H1 (cell line): ENCODE measurements at places on chromosomes 5 and 9.
A peak's percentile ranks its signal among the peaks of the same experiment; 100 is the strongest.

DNA sequence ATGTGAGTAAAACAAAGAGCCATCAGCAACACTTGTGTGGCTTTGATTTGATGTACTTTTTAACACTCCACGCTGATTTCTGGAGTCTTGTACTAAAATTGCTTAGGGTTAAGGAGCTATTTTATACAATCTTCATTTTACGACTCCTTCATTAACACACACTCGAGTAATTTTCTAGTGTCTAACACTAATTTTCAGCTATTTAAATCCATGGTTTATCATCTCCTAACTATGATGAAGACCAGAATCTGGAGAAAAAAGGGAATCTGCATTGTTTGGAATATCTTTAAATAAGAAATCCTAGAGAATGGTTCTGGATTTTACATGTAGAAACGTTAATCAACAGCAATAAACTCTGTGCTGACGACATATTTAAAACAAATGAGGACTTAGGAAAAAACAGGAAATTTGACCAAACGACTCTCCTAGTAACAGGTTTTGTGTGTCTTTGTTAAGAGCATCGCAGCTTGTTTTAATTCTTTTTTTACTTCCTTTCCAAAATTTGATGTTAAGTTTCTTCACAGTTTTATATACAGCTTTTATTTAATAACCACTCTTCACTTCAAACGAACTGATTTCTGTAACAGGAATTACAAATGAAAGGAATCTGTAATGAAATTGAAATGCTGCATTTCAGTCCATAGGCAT lies 138.5 kb downstream of the AOPEP start:
- no peak overlapping the region for H3K4me3 ChIP-seq
- H3K27ac ChIP-seq = no peak overlapping the region
- H3K4me1 ChIP-seq = peaks cover 7% of the 10 kb centered on the region
- H3K36me3 ChIP-seq = no peaks in the 10 kb centered on the region
- no peaks in the 10 kb centered on the region for H3K27me3 ChIP-seq

GRCh38 chr5:93206203-93206602 lies 374.8 kb downstream of the NR2F1-AS1 start:
- DNase-seq = no peak
- no peaks in the 10 kb centered on the region for H3K4me1 ChIP-seq
- H3K36me3 ChIP-seq = no peaks in the 10 kb centered on the region
- H3K27me3 ChIP-seq = no peaks in the 10 kb centered on the region
- H3K4me3 ChIP-seq = no peak overlapping the region

DNA sequence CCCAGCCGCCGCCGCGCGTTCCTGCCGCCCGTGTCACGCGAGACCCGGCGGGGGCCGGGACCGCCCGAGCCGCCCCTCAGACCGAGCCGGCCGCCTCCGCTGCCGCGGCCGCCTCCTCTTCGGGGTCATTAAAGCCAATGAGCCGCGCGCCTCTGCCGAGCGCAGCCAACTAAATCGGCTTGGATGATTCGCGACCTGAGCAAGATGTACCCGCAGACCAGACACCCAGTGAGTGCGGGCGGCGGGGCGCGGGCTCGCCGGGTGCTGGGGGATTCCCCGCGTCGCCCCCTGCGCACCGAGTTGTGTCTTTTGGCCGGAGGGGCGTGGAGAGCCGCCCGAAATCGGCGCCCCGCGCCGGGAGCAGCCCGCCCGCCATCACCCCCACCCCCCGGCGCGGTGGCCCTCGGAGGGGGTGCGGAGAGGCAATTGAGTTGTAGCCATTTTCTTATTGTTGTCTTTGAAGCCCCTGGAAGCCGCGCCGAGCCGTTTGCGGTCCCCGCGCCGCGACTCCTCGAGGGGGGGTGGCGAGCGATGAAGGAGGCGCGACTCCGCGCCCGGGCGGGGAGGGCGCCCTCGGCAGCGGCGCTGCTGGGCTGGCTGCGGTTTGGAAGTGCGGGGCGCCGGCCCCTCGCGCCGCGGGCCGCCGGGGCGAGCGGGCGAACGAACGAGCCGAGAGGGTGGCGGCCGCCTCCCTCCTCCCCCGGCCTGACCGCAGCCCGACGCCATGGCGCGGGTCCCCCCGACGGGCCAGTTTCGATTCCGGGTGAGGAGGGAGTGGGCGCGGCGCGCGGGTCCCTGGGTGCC lies 1.0 kb downstream of the TLE4 start:
- H3K27ac ChIP-seq = peak overlapping the region; percentile 34; the same call in 1 of the 2 replicates
- no peaks in the 10 kb centered on the region for H3K36me3 ChIP-seq
- H3K4me3 ChIP-seq = peak overlapping the region; percentile 77
- peaks cover 5% of the 10 kb centered on the region; the same call in 1 of the 2 replicates for H3K4me1 ChIP-seq

DNA sequence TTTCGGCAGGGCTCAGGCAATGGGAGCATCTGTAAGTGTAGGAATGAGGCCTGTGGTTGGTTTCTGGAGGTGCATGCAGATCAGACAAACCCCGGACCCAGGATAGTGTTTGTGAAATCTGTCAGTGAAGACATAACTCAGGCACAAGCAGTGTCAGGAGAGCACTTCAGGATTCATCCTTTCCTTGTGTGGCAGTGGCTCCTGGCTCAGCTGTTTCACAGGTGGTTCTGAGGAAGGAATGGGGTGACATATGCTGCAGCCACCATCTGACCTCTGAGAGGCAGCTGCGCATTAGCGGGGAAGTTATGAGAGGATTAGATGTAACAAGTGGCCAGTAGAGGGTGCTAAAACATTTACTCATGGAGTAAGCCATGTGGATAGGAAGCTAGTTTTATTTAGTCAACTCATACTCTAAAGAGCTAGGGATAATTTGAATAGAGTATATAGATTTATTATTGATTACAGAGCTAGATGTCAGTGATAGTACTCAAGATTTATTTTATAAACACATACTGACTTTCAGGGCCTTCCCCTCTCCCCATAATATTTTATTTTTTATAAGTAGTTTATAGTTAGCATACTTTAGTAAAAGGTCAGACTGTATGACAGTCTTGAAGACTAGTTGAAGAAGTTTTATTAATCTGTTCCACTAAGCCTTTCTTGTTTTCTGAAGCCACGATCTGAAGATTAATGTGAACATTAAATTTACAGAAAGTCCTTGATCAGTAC lies 28.4 kb downstream of the NNT start:
- no peaks in the 10 kb centered on the region for H3K4me1 ChIP-seq
- no peaks in the 10 kb centered on the region for H3K27me3 ChIP-seq
- H3K27ac ChIP-seq = no peak overlapping the region

GRCh38 chr9:118829334-118829733 lies 539.9 kb downstream of the BRINP1 start:
- H3K27ac ChIP-seq = no peak overlapping the region
- no peak overlapping the region for H3K4me3 ChIP-seq
- no peaks in the 10 kb centered on the region for H3K36me3 ChIP-seq
- no peak for DNase-seq
- no peaks in the 10 kb centered on the region for H3K4me1 ChIP-seq

DNA sequence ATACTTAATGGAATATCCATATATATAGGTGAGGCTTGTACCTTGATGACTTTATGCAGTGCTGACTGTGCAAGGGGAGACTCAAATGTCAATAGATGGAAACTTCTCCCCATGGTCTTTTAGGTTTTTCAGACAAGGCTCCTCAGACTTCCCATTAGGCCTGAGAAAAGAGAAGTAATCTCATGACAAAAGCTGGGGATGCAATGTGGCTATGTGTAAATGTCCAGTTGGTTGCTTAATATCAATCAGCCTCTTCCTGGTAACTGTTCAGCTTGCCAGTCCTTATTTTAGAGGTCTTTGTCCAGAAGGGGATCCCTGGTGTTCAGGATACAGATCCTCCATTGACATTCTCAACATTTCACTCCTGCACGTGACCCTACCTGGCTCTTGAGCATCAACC lies 621.1 kb upstream of the CDH18 start:
- H3K27ac ChIP-seq = no peak overlapping the region
- H3K4me3 ChIP-seq = no peak overlapping the region
- no peaks in the 10 kb centered on the region for H3K27me3 ChIP-seq
- peaks cover 5% of the 10 kb centered on the region for H3K4me1 ChIP-seq
- DNase-seq = no peak

DNA sequence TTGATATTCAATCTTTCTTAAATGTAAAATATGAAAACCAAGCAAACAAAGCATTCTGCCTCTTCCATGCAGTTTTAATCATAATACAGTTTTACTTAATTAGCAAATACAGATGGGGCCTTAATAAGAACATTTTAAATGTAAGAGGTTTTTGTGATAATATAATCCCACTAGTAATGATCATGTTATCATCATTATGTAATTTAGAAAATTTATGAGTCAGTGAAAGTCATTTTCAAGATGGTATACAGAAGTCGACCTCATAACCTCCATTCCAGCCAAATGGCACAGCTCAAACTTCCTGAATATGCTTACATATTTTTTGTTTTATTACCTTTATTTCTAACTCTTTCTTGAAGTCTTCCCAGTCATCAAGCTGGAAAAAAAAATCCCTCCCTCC lies 102.2 kb upstream of the GNA14 start:
- no peaks in the 10 kb centered on the region for H3K4me1 ChIP-seq
- no peaks in the 10 kb centered on the region for H3K36me3 ChIP-seq
- DNase-seq = no peak
- no peak overlapping the region for H3K4me3 ChIP-seq
- no peaks in the 10 kb centered on the region for H3K27me3 ChIP-seq

GRCh38 chr9:29199975-29200374 lies 1626.7 kb upstream of the C9orf72 start:
- H3K27me3 ChIP-seq = no peaks in the 10 kb centered on the region
- H3K27ac ChIP-seq = no peak overlapping the region
- DNase-seq = no peak
- H3K36me3 ChIP-seq = no peaks in the 10 kb centered on the region
- H3K4me1 ChIP-seq = no peaks in the 10 kb centered on the region
- H3K4me3 ChIP-seq = no peak overlapping the region

GRCh38 chr9:79524266-79524665 lies 47.5 kb upstream of the TLE4 start:
- no peaks in the 10 kb centered on the region for H3K4me1 ChIP-seq
- H3K27me3 ChIP-seq = no peaks in the 10 kb centered on the region
- no peak overlapping the region for H3K4me3 ChIP-seq
- H3K27ac ChIP-seq = no peak overlapping the region

DNA sequence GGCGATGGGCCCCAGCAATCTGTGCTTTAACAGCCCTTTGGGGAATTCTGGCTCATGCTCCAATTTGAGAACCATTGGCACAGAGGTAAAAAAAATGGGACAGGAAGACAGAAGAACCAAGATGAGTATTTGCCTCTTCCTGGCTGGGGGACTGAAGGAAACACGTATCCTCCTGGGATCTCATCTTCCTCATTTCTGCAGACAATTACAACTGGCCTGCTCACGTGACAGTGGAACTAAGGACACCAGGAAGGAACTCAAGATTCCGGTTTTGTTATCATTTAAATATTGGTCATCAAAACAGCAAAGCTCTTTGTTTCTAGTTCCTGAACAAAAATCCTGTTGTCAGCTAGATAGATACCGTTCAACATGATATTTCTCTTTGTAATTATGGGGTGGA lies 216.0 kb upstream of the DAP start:
- H3K27ac ChIP-seq = no peak overlapping the region
- H3K27me3 ChIP-seq = no peaks in the 10 kb centered on the region
- H3K36me3 ChIP-seq = no peaks in the 10 kb centered on the region
- DNase-seq = no peak
- no peaks in the 10 kb centered on the region for H3K4me1 ChIP-seq

- DNase-seq = peak; percentile 7
- H3K36me3 ChIP-seq = no peaks in the 10 kb centered on the region
- H3K27ac ChIP-seq = no peak overlapping the region
- H3K4me1 ChIP-seq = no peaks in the 10 kb centered on the region
- no peak overlapping the region for H3K4me3 ChIP-seq
- H3K27me3 ChIP-seq = no peaks in the 10 kb centered on the region
Observed at GRCh38 chr5:171715551-171715950, 70.1 kb upstream of the SMIM23 start.

DNA sequence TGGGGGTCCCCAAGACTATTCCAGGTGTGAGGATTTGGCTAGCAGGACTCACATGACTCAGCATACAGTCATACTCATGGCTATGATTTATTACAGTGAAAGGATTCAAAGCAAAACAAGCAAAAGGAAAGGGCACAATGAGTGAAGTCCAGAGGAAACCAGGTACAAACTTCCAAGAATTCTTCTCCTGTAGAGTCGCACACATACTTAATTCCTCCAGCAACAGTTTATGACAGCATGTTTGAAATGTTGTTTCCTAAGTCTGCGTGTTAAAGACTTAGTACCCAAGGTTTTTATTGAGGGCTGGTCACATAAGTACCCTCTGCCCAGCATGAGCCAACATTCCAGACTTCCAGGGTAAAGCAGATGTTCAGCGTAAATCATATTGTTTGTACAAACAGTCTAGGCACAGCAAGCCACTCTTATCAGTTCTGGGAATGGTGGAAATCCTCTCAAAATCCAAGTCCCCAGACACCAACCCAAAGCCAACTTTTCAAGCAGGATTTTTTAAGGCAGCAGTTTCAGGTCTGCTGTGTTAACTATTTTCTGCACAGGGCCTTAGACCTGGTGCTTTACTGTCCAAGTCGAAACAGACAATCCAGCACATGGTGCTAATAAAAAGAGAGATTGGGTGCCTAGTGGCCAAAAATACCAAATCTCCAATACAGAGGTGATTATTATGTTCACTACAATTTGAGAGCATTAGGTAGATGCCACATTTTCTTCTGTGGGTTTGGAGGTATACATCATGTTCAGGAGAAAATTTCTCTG lies 18.6 kb upstream of the RICTOR start:
- H3K36me3 ChIP-seq = no peaks in the 10 kb centered on the region
- no peaks in the 10 kb centered on the region for H3K27me3 ChIP-seq
- no peak overlapping the region for H3K4me3 ChIP-seq
- DNase-seq = no peak
- H3K4me1 ChIP-seq = no peaks in the 10 kb centered on the region

DNA sequence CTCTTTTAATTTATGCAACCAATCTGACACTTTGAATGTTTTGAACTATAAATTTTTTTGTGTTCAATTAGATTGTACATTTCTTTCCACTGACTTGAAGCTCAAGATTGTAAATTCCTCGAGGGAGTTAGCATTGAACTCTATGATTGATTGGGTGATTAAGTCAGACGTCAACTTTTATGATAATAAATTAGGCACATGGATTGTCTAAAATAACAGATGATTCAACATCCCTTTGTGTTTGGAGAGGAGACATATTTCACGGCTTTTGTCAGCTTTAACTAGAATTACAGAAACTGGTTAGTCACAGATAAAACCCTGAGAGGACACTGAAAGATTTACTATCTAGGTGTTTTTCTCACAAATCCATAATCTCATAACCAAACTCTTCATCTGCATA lies 32.7 kb upstream of the TXNDC8 start:
- no peaks in the 10 kb centered on the region for H3K36me3 ChIP-seq
- H3K4me3 ChIP-seq = no peak overlapping the region
- no peaks in the 10 kb centered on the region for H3K4me1 ChIP-seq
- no peak for DNase-seq

GRCh38 chr5:99460701-99461100 lies 531.9 kb upstream of the CHD1 start:
- H3K27ac ChIP-seq = no peak overlapping the region
- no peak for DNase-seq
- no peaks in the 10 kb centered on the region for H3K36me3 ChIP-seq
- H3K27me3 ChIP-seq = no peaks in the 10 kb centered on the region

DNA sequence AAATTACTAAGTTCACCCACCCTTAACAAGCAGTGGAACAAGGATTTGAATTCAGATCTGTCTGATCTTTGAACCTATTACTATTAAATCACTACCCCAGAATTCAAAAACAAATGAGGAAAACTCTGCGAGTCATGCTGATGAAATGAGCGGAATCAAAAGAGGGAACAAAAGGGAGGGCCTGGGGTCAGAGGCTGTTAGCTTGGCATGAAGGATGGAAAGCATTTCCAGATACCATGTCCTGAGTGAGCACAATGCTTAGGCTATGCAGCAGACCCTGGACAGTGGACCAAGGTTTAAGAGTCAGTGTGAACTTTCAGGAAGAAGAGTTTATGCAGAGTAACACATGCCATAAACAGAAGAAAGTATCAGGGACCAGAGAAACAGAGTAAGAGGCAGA lies 30.5 kb downstream of the GRIA1 start:
- no peak overlapping the region for H3K27ac ChIP-seq
- H3K27me3 ChIP-seq = no peaks in the 10 kb centered on the region
- no peak overlapping the region for H3K4me3 ChIP-seq
- no peaks in the 10 kb centered on the region for H3K36me3 ChIP-seq
- H3K4me1 ChIP-seq = peaks cover 9% of the 10 kb centered on the region
